Left ventricle myocardium inferior (tissue), 1 donor: ENCODE measurements at places on chromosomes 5 and 9. TPM values are rescaled to one million over a fixed set of nuclear protein-coding genes. Genes with fewer than 3 reads are reported as not detected.
A peak's percentile ranks its signal among the peaks of the same experiment; 100 is the strongest.

- H3K4me3 ChIP-seq, result no peak overlapping the region
Observed at GRCh38 chr9:98356953-98357690, 101.7 kb upstream of the TBC1D2 start.

DNA sequence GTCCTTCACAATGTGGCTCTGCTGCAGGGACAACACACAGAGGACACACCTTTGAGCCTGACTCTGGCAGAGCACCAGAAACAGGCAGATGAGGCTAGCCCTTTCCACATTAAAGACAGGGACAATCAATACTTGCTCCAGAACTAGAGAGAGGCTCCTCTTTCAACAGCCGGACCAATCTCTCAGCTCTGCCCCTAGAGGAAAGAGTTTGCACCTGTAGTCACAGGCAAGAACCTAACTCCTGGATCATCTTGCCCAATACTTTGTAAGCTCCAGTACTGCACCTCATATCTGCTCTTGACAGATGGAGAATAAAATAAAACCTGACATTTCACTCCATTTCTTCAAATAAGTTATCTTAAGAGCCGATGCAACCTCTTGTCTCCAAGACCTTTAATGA, 52.1 kb downstream of the EPB41L4A start:
- H3K27ac ChIP-seq, result peak overlapping the region; percentile 42
- H3K4me1 ChIP-seq, result peaks cover 64% of the 10 kb centered on the region
- no peak for DNase-seq
- no peaks in the 10 kb centered on the region for H3K27me3 ChIP-seq

GRCh38 chr9:110047955-110048402, 160.0 kb downstream of the C9orf152 start:
- no peaks in the 10 kb centered on the region for H3K36me3 ChIP-seq
- peak overlapping the region; percentile 87 for H3K4me3 ChIP-seq
- DNase-seq, result peak; percentile 21
- H3K27ac ChIP-seq, result peak overlapping the region; percentile 91
- no peaks in the 10 kb centered on the region for H3K27me3 ChIP-seq
- peaks cover 60% of the 10 kb centered on the region for H3K4me1 ChIP-seq

DNA sequence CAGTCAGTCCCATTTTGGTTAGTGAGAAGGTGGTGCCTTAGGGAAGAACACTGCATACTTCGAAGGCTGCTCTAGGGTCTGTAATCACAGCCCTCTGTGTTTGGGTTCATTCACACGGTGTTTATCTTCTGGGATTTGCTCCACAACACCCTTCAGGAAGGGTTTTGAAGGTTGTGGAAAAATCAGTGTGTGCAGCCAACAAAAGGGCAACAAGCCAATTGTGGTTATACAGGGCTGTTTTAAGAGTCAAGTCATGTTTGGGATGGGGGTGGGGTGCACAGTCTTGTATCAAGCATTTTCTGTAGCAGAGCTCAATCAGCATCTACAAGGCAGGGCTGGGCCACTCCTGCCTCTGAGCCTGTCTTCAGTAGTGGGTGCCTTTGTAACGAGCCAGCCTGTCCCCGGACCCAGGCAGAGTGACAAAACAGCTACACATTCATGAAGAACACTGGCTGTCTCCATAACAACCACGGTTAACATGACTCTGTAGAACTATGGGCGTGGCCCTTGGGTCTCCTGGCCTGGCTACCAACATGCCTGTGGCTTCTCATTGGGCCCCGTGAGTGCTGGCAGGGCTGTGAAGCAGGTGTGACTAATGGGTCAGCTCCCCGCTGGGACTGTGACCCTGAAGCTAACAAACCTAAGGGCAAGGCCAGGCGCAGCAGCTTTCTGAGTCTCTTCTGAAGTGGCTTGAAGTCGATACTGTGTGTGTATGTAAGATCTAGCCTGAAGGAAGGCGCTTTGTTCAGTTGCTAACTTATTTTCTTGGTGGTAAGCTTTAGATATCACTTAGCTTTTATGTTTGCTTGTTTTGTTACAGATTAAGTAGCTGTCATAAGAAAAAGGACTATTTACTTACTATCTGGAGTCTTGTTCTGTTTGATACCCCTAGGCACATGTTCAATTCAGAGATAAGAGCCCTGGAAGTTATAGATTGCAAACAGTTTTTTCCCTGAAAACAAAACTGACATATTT, 27.9 kb upstream of the GOLM1 start:
- H3K4me1 ChIP-seq, result peaks cover 11% of the 10 kb centered on the region
- H3K36me3 ChIP-seq, result no peaks in the 10 kb centered on the region
- peak; percentile 16 for DNase-seq
- no peak overlapping the region for H3K4me3 ChIP-seq

The ARID3C gene
- total RNA-seq, result not detected

DNA sequence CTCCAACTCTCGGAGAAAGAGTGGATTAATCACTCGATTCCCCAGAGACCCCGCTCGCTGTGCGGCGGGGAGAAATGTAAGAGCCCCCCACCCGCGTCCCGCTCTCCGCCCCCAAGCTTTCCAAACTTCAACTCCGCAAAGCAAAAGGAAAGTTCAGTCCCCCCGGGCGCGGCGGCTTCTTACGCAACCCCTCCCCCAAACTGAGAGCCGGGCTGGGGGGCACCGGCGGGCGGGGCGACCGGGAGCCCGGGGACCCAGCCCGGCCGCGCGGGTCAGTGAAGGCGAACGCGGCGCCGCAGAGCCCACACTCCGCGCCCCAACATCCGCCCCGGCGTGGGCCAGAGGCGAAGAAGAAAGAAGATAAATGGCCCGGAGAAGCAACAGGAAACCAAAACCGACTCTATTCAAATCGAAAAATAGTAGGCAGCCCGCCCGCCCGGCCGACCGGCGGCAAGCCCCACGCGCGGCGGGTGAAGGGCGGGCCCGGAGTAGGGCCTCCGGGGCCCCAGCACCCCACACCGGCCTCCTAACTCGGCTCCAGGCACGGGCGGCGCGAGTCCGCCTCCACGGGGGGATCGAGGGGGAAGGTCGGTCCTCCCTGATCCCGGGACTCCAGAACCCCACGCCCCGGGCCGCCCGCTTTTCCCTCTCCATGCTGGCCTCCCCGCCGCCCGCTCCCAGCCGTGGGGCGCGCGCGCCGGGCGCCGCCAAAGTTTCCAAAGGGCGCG, 720 bp downstream of the NOTCH1 start:
- DNase-seq, result no peak
- no peaks in the 10 kb centered on the region for H3K27me3 ChIP-seq
- peak overlapping the region; percentile 98 for H3K4me3 ChIP-seq
- H3K36me3 ChIP-seq, result no peaks in the 10 kb centered on the region
- H3K4me1 ChIP-seq, result peaks cover 75% of the 10 kb centered on the region

DNA sequence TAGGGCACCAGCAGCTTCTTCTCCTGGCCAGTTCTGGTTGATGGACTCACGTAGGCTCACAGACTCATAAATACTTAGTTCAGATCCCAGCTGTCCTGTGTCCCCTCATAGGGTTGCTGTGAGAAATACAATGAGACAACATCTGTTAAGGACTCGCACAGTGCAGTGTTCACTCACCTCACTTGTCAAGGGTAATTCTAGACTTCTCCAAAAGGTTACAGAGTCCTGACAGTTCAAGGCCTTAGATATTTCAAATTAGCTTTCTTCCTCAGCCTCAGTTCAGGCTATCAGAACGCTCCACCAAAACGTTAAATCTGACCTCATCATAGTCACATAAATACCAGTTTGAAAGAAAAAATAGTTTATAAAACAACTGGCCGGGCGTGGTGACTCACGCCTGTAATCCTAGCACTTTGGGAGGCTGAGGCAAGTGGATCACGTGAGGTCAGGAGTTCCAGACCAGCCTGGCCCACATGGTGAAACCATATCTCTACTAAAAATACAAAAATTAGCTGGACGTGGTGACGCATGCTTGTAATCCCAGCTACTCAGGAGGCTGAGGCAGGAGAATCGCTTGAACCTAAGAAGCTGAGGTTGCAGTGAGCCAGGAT, 106.3 kb downstream of the UGCG start:
- no peak for DNase-seq
- no peaks in the 10 kb centered on the region for H3K27me3 ChIP-seq
- no peaks in the 10 kb centered on the region for H3K36me3 ChIP-seq

The RANBP3L gene
- total RNA-seq, result 0.47 TPM

GRCh38 chr5:150153957-150154617, 1.6 kb downstream of the PDGFRB start:
- H3K36me3 ChIP-seq, result no peaks in the 10 kb centered on the region
- no peaks in the 10 kb centered on the region for H3K27me3 ChIP-seq
- peak overlapping the region; percentile 69 for H3K4me3 ChIP-seq
- H3K4me1 ChIP-seq, result peaks cover 38% of the 10 kb centered on the region
- no peak for DNase-seq

- no peaks in the 10 kb centered on the region for H3K4me1 ChIP-seq
- no peak overlapping the region for H3K27ac ChIP-seq
- peaks cover 4% of the 10 kb centered on the region for H3K27me3 ChIP-seq
- no peak for DNase-seq
- no peaks in the 10 kb centered on the region for H3K36me3 ChIP-seq
Observed at GRCh38 chr5:62132276-62132675, 173.7 kb upstream of the KIF2A start.

DNA sequence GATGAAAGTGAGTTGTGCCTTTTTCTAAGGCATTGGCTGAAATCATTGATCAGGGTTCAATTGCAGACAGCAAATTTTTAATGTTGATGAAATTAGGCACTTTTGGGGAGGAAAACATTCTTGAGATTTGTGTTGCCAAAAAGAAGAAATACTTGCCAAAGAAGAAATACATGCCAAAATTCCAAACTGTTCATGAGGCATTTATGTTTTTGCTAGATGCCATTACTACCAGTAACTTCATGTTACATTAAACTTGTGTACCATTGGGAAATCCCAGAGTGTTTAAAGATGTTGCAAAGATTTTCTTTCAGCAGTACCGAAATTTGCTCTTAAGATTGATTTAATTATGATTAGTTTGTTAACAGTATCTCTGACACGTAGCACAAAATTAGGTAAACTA, 7.0 kb downstream of the XRCC4 start:
- H3K27ac ChIP-seq, result no peak overlapping the region
- no peak overlapping the region for H3K4me3 ChIP-seq
- no peaks in the 10 kb centered on the region for H3K36me3 ChIP-seq
- H3K4me1 ChIP-seq, result no peaks in the 10 kb centered on the region
- DNase-seq, result no peak
- no peaks in the 10 kb centered on the region for H3K27me3 ChIP-seq

- no peak overlapping the region for H3K4me3 ChIP-seq
- H3K27ac ChIP-seq, result no peak overlapping the region
- H3K27me3 ChIP-seq, result no peaks in the 10 kb centered on the region
- no peak for DNase-seq
Observed at GRCh38 chr5:44345871-44346270, 43.3 kb downstream of the FGF10 start.

- no peaks in the 10 kb centered on the region for H3K27me3 ChIP-seq
- no peak overlapping the region for H3K4me3 ChIP-seq
- DNase-seq, result no peak
- no peak overlapping the region for H3K27ac ChIP-seq
- H3K4me1 ChIP-seq, result peaks cover 6% of the 10 kb centered on the region
Observed at GRCh38 chr9:89983411-89983810, 378.6 kb downstream of the GADD45G start.

DNA sequence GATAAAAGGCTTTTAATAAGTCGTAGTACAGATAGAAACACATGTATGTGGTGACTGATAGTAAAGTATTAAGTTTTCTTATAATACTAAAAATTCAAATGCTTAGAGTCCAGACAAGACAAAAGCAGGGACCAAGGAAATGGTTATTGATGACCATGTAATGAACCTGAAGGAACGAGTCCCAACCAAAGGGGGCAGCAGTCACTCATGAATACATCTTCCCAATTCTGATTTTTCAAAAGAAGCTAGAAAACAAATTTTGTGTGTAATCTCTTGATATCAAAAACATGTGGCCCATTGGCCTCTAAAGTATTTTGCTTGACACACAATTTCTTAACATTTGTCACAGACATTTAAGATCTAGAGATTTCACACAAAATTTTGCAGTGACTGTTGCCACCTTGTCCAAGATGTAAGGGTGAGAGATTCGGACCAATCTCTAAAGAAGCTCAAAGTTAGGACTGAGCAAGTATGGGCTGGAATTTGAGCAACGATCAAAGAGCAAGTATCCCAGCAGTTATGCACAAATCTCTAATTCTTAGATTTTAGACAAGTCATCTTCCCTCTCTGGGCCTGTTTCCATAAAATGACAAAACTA, 66.8 kb downstream of the ARL15 start:
- H3K4me3 ChIP-seq, result no peak overlapping the region
- no peaks in the 10 kb centered on the region for H3K36me3 ChIP-seq
- peaks cover 53% of the 10 kb centered on the region for H3K4me1 ChIP-seq
- no peaks in the 10 kb centered on the region for H3K27me3 ChIP-seq
- H3K27ac ChIP-seq, result no peak overlapping the region
- no peak for DNase-seq
